HuH-7.5 (cell line): ENCODE measurements at places on chromosomes 5 and 9.
A peak's percentile ranks its signal among the peaks of the same experiment; 100 is the strongest.

- no peak for DNase-seq
Measured at GRCh38 chr9:124130277-124131075, 118.9 kb downstream of the LHX2 start.

DNA sequence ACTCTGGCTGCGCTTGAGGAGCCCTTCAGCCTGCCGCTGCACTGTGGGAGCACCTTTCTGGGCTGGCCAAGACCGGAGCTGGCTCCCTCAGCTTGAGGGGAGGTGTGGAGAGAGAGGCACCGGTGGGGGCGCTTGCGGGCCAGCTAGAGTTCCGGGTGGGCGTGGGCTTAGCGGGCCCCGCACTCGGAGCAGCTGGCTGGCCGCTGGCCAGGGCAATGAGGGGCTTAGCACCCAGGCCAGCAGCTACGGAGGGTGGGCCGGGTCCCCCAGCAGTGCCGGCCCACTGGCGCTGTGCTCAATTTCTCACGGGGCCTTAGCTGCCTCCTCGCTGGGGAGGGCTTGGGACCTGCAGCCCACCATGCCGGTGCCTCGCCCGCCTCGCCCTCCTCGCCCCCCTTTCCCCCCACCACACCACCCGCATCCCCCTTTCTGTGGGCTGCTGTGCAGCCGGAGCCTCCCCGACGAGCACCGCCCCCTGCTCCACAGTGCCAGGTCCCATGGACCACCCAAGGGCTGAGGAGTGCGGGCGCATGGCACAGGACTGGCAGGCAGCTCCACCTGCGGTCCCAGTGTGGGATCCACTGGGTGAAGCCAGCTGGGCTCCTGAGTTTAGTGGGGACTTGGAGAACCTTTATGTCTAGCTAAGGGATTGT, 954.5 kb downstream of the DTWD2 start:
- DNase-seq, result no peak

DNA sequence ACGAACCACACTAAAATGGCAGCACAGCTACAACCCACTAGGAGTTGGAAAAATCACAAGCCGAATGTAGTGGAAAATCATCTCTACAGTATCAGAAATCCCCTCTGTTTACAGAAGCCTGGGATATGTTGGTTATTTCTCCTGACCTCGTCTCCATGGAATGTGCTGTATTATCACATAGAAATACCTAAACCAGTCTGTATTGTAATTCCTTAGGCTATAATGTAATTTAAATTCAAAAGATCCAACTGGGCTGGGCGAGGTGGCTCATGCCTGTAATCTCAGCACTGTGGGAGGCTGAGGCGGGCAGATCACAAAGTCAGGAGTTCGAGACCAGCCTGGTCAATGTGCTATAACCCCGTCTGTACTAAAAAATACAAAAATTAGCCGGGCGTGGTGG, 244.8 kb upstream of the MPDZ start:
- no peak for DNase-seq

DNA sequence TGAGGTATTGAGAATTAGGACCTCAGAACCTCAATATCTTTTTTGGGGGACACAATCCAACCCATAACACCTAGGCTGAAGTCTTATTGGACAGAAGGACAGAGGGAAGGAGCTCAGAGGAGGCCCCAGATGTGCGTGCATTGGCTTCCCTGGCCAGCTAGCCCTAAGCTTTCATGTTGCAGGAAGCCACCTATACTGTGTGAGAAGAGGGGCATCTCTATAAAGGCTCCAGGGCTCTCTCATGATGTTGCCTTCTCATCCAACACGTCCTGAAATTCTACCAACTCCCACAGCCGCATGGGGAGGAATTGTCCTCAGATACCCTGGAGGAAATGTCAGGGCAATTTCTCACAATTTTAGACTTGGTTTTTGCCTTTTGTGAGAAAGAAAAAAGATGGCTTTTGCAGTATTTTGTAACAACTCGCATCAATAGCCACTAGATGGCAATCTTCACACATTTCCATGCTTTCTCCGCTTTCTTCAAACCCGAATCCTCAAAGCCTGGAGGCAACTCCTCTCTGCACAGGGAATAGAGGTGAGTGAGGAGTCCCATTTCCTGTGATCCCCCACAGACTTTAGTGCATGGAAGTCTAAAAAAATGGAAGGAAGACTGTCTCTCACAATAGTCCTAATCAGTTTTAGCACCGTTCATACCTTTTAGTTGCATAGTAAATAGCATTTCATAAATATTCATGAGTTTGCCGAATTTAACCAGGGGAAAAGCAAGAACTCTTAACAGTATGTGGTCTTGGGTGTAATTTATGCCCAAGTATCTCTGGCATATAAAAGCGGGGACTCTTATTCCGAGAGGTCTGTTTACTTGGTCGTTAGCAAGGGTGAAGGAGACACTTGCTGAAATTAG, 7.4 kb upstream of the PPP3R2 start:
- DNase-seq, result peak; percentile 49

GRCh38 chr5:108579236-108579635, 168.5 kb upstream of the FER start:
- no peak for DNase-seq

DNA sequence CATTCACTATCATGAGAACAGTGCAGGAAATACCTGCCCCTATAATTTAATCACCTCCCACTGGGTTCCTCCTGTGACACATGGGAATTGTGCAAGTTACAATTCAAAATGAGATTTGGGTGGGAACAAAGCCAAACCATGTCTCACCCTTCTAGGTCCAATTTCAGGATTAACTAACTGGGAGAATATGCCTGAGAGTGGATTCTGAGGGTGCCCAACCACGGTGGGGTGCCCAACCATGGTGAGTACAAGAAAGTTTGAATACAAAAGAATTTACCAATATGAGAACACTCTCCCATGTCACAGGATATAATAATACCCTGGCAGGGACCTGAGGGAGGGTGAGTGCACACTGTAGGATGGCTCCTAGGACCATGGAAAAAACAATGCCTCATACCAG, 17.2 kb upstream of the GDA start:
- no peak for DNase-seq

GRCh38 chr5:574906-575305, 37.2 kb upstream of the CEP72 start:
- DNase-seq, result no peak

- no peak for DNase-seq
Measured at GRCh38 chr5:17099946-17100345, 117.5 kb upstream of the BASP1 start.

- no peak for DNase-seq
Measured at GRCh38 chr5:149337736-149338135, 7.6 kb upstream of the GRPEL2 start.
